ENCODE measurements at places on chromosomes 11 and 22. TPM values are rescaled to one million over a fixed set of nuclear protein-coding genes. Genes with fewer than 3 reads are reported as not detected.

DNA sequence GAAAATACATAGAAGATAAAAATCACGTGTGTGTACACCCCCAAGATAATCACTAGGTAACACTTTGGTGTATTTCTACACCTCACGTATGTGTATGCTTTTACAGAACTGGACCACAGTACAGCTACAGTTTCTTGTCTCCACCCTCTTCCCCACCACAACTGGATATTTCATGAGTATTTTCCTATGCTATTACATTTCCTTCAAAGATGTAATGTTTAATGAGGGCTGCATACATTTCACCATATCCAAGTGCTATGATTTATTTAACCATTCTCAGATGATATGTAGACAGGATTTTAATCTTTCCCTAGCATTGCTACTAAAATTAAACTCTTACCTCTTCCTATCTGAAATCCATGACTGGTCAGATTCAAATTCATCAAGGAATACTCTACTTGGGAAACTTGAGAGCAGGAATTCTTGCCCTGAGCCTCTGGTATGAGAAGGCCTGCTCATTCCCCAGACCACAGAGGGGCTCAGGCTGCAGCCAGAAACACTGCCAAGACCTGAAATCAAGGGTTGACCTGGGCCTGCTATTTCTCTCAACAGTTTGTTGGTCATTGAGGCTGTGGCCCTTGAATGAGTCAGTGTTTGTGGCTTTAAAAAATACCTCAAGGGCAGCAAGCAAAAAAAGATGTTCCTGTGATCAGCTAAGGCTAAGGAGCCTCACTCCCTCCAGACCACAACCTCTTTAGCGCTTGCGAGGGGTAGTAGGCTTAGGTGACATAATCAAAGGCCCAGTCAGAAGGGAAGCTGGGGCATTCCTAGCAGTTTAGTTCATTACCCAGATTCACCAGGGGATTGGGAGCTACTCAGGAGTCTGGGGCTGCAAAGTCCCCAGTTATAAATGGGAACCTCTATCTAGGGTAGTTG lies 55.5 kb downstream of the ABTB2 start:
- peak; percentile 98 for DNase-seq

DNA sequence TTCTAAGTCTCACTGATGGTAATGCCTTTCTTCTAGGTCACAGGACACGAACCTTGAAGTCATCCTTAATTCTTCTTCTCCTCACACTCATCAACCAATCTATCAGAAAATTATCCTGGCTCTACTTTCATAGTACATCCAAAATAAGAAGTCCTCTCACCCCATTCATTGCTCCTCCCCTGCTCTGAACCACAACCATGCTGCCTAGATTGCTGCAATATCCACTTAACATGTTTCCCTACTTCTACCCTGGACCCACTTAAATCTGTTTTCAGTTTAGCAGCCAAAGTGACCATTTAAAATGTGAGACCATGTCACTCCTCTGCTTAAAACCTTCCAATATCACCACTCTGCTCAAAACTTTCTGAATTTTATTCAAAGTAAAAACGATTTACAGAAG lies 445.9 kb upstream of the FAT3 start:
- DNase-seq: no peak

DNA sequence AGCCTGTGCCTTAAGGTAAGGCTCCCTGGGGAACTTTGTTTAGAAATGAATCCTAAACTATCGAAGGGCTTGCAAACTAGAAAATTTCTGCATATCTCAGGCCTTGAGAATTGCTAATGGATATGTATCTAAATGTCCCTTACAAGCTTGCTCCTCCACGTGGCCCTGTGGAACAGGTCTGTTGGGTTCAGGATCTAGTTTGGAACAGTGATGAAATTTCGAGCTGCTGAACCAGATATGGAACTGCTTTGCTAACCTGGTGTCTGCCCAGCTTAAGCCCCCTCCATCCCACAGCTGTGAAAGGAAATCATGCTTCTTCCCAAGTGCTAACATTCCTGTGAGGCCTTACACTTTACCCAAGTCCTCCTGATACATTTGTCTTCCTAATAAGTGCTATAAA lies 11.6 kb downstream of the SREBF2 start:
- DNase-seq: no peak

GRCh38 chr11:121793916-121794315 lies 322.1 kb downstream of the BLID start:
- no peak for DNase-seq

GRCh38 chr11:46388619-46389449 lies 2.7 kb downstream of the CHRM4 start:
- DNase-seq: no peak

- no peak for DNase-seq
Observed at GRCh38 chr11:44885919-44886789, 64.5 kb downstream of the TP53I11 start.

GRCh38 chr11:110373051-110373702 lies 56.6 kb upstream of the FDX1 start:
- DNase-seq: peak; percentile 60

- no peak for DNase-seq
Observed at GRCh38 chr11:118895093-118896039, 11.7 kb downstream of the CXCR5 start.

- DNase-seq: no peak
Observed at GRCh38 chr11:14975252-14975587, 3.1 kb upstream of the CALCA start.

- no peak for DNase-seq
Observed at GRCh38 chr11:117594721-117595120, 202.3 kb downstream of the DSCAML1 start.

DNA sequence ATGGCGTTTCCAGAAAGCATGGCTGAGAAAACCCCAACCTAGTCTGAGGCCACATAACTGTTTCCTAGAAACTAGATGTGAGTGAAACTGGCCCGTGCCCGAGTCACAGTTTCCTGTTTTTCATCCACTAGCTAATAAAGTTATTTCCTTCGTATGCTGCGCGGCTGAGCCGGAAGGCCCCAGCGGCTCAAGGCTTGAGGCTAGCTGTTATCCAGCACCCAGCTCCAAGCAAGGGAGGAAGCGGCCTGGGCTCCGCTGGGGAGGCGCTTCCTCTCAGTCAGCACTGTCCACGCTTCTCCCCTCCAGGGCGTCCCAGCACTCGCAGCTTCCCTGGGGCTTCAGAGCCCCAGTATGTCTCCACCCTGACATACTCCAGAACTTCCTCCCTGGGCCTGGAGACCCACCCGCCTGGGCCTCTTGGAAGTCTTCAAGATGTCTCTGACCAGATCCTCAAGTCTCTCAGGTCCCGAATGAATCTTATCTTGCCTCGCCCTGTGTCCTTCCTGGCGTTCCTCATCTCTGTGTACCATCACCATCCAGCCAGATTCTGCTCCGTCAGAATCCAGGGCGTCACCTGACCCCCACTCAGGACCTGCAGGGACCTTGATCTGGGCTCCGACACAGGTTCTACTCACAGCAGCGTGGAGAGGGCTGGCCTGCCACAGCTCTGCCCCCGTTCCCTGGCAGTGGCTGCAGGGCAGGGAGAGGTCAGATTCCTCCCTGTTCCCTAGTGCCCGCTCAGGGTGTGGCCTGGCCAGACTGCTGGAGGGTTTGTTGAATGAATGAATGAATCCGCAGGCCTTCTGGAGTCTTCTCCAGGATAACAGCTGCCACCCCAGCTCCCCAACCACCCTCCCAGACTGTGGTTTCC lies 81.9 kb downstream of the LRRC32 start:
- peak; percentile 25 for DNase-seq

GRCh38 chr11:75325713-75326438 lies 25.6 kb downstream of the ARRB1 start:
- peak; percentile 97 for DNase-seq

DNA sequence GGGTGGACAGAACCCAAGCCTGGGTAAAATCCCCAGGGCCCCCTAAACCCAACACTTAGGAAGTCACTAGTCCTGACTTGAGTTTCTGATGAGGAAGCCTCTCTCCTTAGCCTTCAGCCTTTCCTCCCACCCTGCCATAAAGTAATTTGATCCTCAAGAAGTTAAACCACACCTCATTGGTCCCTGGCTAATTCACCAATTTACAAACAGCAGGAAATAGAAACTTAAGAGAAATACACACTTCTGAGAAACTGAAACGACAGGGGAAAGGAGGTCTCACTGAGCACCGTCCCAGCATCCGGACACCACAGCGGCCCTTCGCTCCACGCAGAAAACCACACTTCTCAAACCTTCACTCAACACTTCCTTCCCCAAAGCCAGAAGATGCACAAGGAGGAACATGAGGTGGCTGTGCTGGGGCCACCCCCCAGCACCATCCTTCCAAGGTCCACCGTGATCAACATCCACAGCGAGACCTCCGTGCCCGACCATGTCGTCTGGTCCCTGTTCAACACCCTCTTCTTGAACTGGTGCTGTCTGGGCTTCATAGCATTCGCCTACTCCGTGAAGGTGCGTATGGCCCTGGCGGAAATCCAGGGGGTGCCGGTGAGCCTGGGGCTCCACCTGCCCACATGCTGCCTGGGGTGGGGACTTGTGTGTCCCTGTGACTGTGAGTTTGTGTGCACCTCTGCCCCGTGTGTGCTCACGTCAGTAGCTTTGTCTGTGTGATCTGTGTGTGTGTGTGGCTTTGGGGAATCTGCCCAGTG lies at the start of gene IFITM1:
IFITM1 (plus strand) TSS at position 254 of the 767 bp plus-strand sequence; CDS start at position 385, 131 bp downstream.
- DNase-seq: peak; percentile 84

DNA sequence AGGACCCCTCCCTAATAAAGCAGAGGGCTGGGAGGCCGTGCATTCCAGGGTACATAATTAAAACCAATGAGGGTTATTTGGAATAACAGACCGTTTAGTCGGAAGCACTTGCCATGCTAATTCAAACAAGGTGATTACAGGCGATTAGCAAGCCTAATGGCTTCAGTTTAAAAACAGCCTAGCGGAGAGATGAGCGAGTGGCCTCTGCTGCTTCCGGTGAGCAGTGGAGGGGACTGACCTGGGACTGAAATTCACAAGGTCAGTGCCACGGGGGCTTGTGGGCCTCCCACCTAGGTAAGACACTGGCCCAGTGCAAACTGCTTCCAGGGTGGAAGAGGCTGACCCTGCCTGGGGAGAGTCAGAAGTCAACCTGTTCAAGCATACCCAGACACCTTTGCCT lies 56.8 kb upstream of the ALX4 start:
- no peak for DNase-seq

GRCh38 chr11:69277074-69277809 lies 16.7 kb upstream of the MYEOV start:
- no peak for DNase-seq

GRCh38 chr11:5154657-5155056 lies at the start of gene OR52A1:
TSS of gene OR52A1 (minus strand) at chr11:5154757. CDS start at chr11:5152369, 2,388 bp downstream.
- no peak for DNase-seq

- DNase-seq: no peak
Observed at GRCh38 chr11:64989416-64989815, 7.4 kb downstream of the BATF2 start.

- no peak for DNase-seq
Observed at GRCh38 chr22:41041532-41041931, 50.9 kb upstream of the EP300 start.

- DNase-seq: no peak
Observed at GRCh38 chr11:26626346-26626745, 54.3 kb upstream of the MUC15 start.

DNA sequence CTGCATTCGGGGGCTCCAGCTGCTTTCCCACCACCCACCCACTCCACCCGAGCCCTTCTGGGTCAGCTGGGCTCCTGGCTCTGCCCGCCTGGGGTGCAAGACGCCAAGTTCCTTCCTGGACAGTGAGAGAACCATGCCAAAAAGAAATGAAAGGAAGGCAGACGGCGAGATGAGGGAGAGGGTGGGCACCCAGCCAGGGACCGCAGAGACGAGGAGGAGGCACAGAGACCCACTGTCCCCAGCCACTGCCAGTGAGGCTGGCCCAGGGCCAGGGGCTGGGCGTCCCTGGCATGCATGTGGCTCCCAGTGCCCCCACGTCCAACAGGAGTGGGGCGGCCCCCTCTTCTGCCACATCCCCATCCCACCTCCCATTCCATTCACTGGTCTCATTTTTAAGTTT lies 10.8 kb upstream of the CD81 start:
- no peak for DNase-seq

GRCh38 chr11:120273432-120273831 lies 33.5 kb downstream of the POU2F3 start:
- peak; percentile 38 for DNase-seq

- no peak for DNase-seq
Observed at GRCh38 chr22:41758231-41758630, 42.2 kb upstream of the CCDC134 start.

DNA sequence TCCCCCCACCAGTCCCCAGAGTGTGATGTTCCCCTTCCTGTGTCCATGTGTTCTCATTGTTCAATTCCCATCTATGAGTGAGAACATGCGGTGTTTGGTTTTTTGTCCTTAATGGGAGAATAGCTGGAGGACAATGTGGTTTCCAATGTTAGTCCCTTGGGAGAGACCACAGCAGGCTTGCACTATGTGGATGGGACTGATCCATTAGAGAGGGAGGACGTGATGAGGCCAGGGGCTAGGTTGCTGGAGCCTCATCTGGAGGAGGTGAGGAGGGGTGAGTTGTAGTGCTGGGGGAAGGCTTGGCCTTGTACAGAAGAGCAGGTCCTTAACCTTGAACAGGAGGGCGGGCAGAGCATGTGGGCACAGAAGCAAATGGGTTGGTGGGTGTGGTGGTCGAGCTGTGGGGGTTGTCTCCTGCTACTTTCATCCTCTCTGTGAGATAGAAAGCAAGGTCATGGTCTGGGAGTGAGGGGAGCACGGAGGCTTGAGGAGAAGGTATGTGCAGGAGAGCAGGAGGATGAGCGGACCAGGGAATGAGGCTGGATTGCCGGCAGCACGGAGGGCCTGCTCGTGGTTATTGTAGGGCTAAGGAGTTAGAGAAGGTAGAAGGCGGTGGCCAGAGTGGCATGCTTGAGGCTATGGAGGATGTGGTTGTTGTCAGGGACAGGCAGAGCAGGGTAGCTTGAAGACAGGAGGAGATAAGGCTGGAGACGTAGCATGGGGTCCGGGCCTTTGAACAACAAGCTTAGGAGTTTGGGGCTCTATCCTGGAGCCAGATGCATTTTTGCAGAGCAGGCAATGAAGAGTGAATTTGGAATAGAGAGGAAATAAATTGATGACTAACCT lies 11.2 kb upstream of the SREBF2 start:
- no peak for DNase-seq

- DNase-seq: peak; percentile 66
Observed at GRCh38 chr11:90204832-90205646, 17.8 kb downstream of the CHORDC1 start.

Gene DGCR6
- 0.56 TPM for total RNA-seq

Gene PGA4
- total RNA-seq: not detected

Gene MS4A6E
- not detected for total RNA-seq

Gene IL10RA
- total RNA-seq: not detected

Gene RBMXL2
- not detected for total RNA-seq

Gene IL18
- total RNA-seq: 0.54 TPM

Gene CCDC81
- total RNA-seq: 5.6 TPM

Gene RANGAP1
- 71.2 TPM for total RNA-seq

Gene DRG1
- total RNA-seq: 141 TPM

Gene HBB
- not detected for total RNA-seq

Gene OR8G5
- total RNA-seq: not detected

Gene B3GAT1
- not detected for total RNA-seq
